CD4-positive, alpha-beta T cell treated with Interleukin-12 subunit alpha and Interleukin-12 subunit beta, for 1 hour (primary cell): ENCODE measurements at places on chromosomes 11 and 22.

DNA sequence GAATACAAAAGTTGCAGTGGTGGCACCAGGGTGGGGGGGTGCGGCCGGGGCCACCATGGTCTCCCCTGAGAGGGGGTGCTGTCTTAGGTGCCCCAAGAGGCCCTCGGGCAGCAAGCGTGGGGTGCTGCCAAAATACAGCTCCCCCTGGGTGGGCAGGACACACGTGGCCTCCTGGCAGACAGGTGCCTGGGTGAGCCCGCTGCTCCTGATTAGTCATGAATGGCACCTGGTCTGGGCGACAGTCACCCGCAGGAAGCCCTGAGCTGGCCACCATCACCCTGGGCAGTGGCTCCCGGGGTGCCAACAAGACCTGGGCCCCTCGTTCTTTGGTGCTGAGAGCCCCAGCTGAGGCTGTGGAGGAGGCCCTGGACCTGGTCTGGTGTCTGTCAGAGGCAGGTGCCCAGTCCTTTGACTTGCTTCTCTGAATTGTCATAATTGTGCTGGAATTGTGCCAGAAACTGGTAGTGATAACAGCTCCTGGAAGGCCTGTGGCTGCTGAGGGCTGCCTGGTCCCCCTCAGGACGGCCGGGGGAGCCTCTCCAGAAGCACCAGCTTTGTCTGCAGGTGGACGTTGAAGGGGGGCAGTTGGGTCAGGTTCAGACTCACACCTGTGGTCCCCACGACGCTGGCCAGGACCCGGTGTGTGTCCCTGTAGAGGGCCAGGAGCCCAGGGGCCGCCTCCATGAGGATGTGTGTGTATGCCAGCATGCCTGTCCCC, 14.8 kb downstream of the ALG12 start:
- DNase-seq = no peak

GRCh38 chr11:107307991-107308390, 149.6 kb downstream of the CWF19L2 start:
- no peak for DNase-seq

DNA sequence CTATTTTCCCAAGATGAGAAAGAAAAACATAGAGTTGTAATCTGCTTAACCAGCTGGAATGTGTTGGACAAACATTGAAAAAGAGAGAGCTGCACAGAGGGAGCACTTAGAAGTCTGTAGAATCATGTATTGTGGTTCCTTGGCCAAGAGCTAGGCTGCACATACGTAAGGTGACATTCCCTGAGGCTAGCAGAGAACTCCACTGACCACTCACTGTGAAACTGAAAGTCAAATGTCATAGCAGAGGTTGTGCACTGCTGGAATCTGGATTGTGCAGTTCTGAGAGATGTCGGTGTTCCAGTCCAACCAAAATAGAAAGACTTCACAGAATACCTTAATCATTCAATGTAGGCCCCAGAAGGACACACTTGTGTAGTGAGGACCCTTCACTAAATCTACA, 772.8 kb upstream of the RAG2 start:
- no peak for DNase-seq

DNA sequence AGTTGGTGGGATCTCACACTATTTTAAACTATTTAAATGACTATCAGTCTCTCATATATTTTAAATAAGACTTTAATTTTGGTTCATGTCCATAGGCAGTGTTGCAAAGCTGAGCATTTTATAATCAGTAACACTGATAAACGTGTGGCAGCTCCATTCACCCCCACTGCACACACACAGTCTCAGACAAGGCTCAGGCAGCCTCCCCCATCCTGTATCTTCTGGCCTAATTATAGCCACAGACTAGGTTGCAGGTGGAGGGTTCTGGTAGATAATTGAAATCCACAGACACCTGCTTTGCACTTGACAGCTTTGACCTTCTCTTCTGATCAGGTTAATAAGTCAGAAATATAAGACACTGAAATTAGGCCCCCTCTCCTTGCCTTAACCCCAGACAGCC, 118.5 kb upstream of the LDLRAD3 start:
- DNase-seq = no peak

DNA sequence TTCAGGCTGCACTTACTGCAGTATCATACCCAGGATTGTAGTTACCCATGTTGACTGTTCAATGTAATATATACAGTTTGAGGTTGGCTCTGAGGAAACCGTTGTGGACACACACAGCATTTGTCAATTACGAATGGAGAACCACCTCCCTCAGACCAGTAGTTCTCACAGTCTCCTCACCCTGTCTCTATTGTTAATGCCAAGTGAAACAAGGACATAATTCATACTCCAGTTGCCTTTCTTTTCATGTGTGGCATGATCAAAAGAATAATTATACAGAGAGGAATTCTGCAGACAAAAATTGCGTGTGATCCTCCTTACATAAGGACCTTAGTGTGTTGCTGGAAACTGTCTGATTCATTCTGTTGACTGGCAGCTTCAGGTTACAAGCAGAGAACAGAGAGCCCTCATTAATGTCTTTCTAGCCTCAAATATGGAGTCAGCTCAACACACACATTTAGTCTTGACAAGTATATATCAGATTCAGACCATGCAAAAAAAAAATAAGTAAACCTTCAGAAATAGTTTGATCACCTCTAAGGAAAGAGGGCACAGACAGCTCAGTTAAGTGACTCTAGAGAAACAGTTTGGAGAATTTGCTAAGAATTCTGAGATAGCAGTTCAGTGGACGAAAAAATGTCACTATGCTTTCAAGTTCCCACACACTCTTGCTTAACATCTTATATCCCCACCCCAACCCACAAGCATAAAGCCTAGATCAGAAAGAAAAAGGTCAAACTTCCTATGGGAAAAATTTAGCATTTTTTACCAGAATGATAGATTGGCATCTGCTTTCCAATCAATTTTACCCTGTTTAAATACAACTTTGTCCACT, 96.1 kb downstream of the MAML2 start:
- DNase-seq = no peak

DNA sequence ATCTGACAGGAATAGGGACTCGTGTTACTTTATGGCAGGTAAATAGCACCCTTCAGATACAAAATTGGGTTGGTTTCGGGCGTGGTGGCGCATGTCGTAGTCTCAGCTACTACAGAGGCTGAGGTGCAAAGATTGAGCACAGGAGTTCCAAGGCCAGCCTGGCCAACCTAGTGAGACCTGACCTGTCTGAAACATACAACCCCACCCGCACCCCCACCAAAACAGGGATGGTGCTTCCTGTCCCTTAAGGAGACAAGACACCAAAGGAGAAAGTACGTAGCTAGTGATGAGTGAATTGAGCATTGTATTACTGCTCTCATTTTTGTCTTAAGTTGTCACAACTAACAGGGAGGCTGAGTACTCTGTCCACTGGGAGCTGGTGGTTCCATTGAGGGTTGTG, 14.1 kb downstream of the RBM4 start:
- DNase-seq = no peak

DNA sequence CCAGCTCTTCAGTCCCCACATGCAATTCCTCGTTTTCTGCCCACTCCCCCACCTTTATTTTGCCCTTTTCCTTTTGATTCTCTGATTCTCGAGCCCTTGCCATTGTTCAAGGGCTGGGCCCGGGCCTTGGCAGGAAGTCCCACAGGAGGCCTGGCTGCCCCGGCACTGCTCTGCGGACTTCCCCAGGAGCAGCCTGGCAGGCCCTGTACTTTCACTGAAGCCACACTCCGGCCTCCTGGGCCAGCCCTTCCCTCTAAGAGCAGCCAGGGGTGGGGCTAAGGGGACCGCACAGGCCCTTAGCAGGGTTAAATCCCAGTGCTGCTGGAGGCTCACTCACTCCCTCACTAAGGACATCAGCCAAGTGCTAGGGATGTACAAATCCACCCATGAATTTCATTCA, 4.1 kb downstream of the LRRC32 start:
- no peak for DNase-seq

- no peak for DNase-seq
Measured at GRCh38 chr11:78231962-78232501, 43.3 kb downstream of the USP35 start.

DNA sequence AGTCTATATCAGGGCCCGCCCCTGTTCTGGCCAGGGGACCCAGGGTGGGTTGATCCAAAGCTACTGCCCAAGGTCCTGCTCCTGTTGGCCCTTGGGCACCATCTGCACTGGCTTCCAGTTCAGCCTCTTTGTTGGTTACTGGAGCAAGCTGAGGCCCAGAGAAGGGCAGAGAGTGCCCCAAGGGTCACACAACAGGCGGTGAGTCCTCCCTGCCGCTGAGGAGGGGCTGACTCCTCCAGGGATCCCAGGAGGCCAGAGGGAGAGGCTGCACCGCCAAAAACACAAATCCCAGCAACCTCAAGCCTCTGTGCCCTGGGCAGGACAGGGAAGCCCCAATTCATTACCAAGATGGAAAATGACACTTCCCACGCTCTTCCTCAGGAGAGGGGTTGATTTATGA, 61.3 kb downstream of the MACROD1 start:
- no peak for DNase-seq

- no peak for DNase-seq
Measured at GRCh38 chr11:130580372-130580771, 131.9 kb downstream of the ADAMTS15 start.

DNA sequence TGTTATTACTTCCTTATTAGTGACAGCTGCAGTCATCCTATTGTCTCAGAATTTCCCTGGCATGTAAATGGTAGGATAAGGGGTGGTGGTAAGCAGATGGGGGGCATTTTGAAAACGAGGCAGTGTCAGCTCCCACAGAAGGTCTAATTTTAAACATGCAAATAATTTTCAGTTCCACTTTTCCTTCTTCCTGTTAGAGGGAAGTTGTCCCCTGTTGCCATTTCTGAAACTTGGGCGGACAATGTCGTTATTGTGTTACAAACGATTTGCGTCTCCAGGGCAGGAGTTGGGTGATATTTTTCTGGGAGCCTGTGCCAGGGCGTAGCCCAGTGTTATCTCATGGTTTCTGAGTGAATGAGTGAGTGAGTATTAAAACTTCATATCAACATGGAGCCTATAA, 7.4 kb downstream of the PTPRJ start:
- no peak for DNase-seq

DNA sequence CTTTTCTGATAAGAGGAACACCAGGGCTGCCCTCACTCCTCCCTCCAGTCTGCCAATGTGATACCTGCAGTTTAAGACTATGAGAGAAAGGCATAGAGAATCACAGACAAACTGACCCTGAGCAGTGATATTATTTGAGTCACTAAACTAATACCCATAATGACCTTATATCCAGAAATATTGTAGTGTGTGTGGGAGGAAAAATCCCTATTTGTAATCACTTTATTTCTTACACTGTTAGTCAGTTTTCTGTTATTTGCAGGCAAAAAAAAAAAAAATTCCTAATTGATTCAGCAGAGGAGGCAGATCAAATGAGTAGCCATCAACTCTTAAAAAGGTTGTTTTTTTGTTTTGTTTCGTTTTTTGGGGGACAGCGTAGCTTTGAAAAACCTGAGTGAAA, 82.5 kb downstream of the MAML2 start:
- DNase-seq = no peak

- DNase-seq = no peak
Measured at GRCh38 chr11:13035711-13036110, 26.6 kb downstream of the RASSF10 start.

GRCh38 chr11:17211286-17211685, 3.5 kb upstream of the PIK3C2A start:
- DNase-seq = no peak
